ELR (cell line): ENCODE measurements at places on chromosomes 16 and 17.

GRCh38 chr17:52140601-52141000 is 17.9 kb downstream of the CA10 start:
- DNase-seq, result no peak

DNA sequence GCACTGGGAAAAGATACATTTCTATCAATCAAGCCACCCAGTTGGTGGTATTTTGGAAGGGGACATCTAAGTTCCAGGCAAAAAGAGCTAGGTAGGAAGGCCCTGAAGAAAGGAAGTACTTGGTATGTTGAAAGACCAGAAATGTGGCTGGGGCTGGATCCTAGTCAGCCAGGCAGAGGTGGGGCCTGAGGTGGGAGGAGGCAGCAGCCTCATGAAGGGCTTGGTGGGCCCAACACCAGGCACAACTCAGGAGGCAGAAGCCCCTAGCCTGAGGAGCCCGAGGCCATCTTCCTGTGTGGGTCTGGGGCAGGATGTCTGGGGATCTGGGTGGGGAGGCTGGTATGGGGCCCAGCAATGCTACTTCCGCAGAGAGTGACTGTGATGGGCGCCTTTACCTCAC is 105.9 kb downstream of the SALL1 start:
- no peak for DNase-seq

GRCh38 chr17:81723651-81724209 is 11.6 kb downstream of the SLC25A10 start:
- DNase-seq, result no peak

- no peak for DNase-seq
These were observed 756.4 kb upstream of the EEF2KMT start for GRCh38 chr16:5854027-5854426.

DNA sequence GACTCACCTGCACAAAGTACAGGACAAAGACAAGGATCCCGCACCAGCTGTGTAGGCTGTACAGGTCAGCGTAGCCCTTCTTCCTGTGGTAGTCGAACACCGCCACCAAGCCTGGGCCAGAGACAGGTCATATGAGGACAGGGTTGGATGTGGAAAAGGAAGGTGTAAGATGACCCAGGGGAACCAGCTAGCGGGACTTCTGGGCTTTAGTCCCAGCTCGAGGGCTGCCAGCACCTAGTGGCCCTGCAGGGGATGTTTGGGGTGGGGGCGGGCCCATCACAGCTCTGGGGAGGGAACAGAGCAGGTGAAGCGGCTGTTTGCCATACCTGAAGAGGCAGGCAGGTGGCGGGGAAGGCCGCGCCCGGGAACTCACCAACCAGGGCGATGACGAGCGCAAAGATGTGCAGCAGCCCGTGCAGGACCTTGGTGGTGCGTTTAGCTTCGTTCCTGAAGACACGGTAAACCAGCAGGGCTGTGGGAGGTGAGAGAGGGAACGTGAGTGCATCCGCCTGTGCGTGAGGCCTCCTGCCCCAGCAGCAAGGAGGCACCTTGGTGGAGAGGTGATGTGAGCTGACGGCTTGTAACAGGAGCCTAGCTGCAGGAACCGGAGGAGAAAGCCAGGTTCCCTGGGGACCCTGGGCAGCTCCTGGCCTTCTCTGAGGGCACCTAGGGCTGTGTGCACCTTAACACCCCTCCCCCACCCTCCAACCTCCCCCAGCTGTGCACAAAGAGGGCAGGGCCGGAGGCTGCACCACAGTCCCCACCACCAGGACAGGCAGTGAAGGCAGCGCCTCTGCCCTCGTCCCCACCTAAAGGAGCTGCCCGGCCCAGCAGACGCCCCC is 10.2 kb downstream of the CYB561 start:
- DNase-seq, result no peak
